ENCODE measurements at places on chromosomes 16 and 17.

DNA sequence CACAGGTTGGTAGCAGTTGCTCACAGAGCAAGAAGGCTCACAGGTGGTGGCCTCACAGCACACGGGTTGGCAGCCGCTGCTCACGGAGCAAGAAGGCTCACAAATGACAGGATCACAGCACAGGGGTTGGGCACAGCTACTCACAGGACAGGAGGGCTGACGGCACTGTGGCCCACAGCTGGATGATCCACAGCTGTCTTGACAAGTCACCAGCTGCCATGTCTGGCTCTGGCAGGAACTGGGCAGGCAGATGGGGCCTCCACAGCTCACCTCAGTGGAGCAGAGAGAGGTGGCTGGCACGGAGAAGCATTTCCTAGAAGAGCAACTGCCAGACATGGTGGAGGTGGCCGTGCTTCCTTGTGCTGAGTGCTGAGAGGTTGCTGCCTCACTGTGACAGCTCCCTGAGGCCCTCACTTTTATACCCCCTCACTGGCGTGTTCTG lies at the start of gene KRTAP16-1:
Gene KRTAP16-1 (minus strand): TSS at position 392 of the 442 bp plus-strand sequence. CDS start 56 bp downstream, at position 336.
- DNase-seq = no peak

DNA sequence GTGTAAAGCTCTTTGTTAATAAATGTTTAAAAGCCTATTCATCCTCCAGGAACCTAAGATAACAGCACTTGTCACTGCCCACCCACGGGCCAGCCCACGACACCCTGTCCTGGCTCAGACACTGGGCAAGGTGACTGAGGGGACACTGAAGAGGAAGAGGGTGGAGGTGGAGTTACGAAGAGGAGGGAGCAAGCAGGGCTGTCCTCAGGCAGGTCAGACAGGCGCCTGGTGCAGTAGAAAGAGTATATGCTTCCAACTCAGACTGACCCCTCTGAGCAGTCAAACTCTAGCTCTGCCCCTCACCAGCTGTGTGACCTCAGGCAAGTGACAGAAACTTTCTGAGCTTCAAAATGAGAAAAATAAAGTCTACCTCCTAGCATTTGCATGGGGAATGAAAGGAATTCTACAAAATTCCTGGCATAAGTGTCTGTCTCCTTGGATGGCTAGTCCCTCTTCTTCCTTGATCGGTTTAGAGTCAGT lies 22.8 kb downstream of the TEX2 start:
- DNase-seq = no peak

GRCh38 chr17:47946516-47946915 lies 5.1 kb downstream of the PNPO start:
- no peak for DNase-seq

GRCh38 chr17:56085576-56086267 lies 67.6 kb upstream of the ANKFN1 start:
- no peak for DNase-seq

- DNase-seq = no peak
These were observed 5.7 kb upstream of the NME1 start for GRCh38 chr17:51147650-51148049.

DNA sequence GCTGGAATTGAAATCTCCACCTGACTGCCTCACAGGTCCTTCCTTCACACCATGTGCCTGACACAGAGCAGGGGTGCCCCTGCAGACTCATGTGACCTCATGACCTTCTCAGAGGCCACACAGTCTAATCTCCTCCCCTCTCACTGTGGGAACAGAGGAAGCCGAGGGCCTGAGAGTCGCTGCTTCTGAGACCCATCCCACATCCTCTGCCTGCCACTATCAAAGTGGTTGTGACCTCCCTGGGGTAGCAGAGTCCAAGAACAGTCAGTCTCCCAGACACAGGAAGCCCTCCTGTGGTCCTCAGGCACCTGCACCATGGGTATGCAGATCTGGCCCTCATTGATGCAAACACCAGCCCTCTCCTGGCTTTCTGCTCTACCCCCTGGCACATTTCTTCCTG lies 78.5 kb downstream of the RAB11FIP4 start:
- DNase-seq = no peak

- DNase-seq = no peak
These were observed 18.9 kb downstream of the ARHGAP17 start for GRCh38 chr16:24996301-24996700.

- no peak for DNase-seq
These were observed 102.5 kb downstream of the SALL1 start for GRCh38 chr16:51048544-51048943.

DNA sequence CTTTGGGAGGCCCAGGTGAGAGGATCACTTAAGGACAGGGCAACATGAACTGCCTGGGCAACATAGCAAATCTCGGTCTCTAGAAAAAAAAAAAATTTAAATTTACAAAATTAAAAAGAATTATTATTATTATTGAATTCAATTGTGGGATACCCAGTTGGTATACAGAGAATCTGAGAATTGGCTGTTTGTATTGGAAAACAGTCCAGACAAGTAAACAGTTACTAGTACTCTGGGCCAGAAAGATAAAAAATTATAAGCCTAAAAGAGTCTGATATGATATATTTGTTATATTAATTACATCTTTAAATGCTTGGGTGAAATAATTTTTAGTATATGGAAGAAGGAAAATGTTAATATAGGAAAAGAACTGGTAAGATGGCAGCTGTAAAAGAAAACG lies 15.0 kb downstream of the CCDC47 start:
- no peak for DNase-seq

DNA sequence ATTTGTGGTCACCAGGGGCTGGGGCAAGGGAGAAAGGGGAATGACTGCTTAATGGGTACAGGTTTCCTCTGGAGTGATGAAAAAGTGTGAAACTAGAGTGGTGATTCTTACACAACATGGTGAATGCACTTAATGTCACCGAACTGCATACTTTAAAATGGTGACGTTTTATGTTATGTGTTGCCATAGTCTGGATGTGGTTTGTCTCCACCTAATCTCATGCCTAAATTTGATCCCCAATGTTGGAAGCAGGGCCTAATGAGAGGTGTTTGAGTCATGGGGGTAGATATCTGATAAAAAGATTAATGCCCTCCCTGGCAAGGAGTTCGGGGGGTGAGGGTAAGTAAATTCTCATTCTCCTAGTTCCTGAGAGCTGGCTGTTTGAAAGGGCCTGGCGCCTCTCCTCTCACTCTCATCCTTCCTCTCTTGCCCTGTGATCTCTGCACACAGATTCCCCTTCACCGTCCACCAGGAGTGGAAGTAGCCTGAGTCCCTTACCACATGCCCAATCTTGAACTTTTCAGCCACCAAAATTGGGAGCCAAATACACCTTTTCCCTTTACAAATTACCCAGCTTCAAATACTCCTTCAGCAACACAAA lies 15.3 kb downstream of the XPO6 start:
- DNase-seq = no peak

GRCh38 chr16:67282447-67282805 lies 3.1 kb downstream of the PLEKHG4 start:
- no peak for DNase-seq

- no peak for DNase-seq
These were observed 65.0 kb downstream of the AMFR start for GRCh38 chr16:56360117-56361008.

DNA sequence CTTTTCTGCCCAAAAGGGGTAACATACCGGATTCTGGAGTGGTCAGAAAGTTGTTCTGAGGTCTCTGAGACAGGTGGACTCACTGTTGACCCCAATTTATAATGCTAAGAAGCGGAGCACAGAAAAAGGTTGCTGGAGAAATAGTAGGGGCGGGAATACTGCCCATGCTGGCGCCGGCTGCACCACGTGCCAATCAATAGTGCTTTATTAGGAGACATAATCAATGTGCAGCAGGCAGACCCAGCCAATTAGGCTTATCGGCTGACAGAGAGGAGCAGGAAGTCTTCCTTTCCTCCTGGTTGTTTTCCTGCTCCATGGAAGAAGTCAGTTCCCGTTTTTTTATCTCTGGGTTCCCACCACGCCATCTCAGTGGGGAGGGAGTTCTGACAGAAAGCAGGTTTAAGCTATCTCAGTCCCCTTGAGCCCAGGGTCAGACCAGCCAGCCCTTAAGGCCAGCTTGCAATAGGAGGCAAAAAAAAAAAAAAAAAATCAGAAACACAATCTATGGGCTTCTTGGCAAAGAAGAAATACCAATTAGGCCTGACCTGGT lies 68.2 kb upstream of the IRX6 start:
- no peak for DNase-seq

DNA sequence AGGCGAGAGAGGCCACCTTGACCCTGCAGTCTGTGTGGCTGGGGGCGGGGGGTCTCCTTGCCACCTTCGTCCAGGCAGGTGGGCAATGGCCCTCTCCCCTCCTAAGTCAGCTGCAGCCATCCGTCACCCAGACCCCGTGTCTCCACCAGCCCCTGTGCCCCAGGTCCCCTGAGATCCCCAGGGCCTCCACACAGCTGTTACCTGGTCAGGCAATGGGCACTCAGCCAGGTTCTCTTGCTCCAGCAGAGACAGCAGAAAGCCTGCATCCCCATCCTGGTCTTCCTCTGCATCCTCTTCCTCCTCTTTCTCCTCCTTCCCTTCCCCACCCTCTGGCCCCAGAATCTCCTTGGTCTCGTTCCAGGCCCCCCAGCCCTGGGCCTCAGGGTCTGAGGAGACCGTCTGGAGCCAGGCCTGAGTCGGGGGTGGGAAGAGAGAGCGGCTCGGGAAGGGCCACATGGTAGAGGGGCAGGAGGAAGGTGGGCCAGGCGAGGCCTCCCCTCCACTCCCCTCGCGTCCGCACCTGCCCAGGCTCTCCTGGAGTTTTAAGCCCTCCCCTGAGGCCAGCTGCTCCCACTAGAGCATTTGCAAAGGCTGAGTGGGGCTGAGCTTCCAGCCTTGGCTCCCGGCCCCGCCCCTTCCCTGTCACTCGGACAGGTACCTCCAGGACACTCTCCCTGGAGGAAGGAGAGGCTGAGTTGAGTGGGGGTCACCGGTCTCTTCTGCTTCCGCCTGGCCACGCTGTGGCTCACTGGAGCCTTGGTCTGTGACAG lies at the start of gene PABPN1L:
Gene PABPN1L (minus strand): TSS at position 510 of the 770 bp plus-strand sequence. CDS start 54 bp downstream, at position 456.
- DNase-seq = no peak

GRCh38 chr16:24972608-24973220 lies 42.5 kb downstream of the ARHGAP17 start:
- no peak for DNase-seq

- no peak for DNase-seq
These were observed 65.1 kb upstream of the HAS3 start for GRCh38 chr16:69040144-69040909.

DNA sequence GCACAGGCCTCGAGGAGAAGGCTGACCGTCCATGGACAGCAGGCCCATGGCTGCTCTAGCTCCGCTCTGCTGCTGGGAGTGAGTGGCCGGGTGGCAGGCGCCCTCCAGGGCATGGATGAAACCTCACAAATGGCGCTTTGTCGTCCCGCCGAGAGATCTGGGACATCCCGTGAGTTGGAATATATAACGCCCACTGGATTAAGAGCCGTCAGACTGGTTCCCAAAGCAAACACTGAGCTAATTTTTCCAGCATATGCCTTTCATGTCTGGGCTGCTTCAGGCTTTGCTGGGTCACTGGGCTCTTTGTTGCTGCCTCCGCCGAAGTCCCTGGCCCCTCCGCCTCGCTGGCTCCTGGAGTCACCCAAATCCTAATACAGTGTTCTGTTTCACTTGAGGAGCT lies 266.3 kb downstream of the FOXL1 start:
- DNase-seq = no peak

DNA sequence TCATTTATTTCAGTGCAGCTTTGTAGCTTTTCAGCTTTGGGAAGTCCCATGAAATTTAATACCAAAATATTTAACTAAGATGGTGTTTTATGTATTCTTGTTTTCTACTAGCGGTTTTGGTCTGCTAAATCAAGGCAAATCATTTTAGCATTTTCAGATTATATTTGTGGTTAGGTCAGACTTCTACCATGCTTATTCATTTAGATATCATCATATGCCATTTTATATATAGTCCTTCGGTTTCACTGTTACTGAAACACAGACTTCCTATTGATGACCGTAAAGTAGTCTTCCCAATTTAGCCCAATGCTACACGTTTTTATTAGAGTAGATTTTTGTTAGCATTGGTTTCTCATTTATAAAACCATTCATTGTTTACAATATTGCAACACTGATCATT lies 5.5 kb downstream of the DYNLRB2 start:
- DNase-seq = no peak

DNA sequence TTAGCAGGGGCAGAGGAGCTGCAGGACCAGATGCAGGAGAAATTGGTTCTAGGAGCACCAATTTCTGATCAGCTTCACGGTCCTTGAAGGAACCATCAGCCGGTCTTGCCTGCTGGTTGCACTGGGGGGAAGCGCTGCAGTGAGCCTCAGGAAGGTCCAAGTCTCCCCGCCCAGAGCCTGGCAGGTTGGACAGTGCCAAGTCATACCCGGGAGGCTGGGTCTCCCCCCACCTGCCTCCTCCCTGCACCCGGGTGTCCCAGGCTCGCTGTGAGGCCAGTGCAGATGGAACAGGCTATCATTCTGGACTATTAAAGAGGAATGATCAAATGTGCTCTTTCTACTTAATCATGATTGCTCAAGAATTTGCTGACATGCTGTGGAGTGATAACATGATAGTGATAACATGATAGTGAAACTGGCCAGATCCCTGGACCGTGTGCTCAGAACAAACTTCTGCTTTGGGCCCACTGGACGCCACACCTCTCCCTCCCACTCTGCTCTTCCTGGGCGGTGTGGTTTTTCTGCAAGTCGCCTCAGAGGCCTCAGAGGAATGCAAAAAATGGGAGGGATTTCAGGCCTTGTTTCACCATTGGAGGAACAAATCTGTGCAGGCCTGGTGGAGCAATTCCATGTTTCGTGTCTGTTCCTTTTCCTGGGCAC lies 236.0 kb downstream of the IRF8 start:
- DNase-seq = no peak

GRCh38 chr17:19533718-19534561 lies at the start of gene SLC47A1:
TSS of gene SLC47A1 (plus strand) at chr17:19533854. CDS start at chr17:19533940, 86 bp downstream.
- no peak for DNase-seq

- no peak for DNase-seq
These were observed 43.0 kb downstream of the OR1D5 start for GRCh38 chr17:3020381-3020780.

Measured in activated naive CD4-positive, alpha-beta T cell (primary cell).